Kidney epithelial cell (primary cell): ENCODE measurements at places on chromosomes 7 and 10.

DNA sequence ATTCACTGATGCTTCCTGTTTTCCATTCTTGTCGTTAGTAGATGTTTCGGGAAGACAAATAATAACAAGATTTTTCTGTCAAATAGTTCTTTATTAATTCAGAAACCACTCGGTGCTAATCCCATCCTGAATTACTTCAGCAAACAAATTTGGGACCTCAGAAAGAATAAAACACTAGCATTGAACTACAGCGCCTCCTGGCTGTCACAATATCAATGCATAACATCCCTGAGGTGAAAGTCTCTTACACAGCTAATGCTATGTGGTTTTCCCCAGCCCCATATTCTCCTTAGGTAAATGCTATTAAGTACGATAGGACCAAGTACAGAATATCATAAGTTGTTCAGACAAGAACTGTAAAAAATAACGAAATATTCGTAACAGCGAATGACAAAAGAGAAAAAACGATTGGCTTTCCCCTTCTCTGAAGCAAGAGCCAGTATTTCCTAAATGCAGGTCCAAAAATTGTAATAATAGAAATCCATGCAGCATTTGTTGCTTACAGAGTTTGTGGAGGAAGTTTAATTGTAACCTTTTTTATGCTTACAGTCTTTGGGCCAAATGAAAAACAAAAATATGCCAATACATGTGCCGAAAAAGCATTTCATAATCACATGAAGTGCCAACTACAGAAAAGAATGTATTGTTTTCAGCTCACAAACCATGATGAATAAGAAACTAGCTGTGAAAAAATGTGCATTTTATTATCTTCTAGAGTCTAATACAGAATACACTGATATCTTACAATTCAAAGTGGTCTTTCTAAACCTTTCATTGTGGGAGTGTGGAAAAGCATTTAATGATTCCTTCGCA lies 47.3 kb downstream of the MYPN start:
- DNase-seq: no peak

GRCh38 chr7:126403040-126403439 lies 849.7 kb downstream of the GRM8 start:
- DNase-seq: no peak

DNA sequence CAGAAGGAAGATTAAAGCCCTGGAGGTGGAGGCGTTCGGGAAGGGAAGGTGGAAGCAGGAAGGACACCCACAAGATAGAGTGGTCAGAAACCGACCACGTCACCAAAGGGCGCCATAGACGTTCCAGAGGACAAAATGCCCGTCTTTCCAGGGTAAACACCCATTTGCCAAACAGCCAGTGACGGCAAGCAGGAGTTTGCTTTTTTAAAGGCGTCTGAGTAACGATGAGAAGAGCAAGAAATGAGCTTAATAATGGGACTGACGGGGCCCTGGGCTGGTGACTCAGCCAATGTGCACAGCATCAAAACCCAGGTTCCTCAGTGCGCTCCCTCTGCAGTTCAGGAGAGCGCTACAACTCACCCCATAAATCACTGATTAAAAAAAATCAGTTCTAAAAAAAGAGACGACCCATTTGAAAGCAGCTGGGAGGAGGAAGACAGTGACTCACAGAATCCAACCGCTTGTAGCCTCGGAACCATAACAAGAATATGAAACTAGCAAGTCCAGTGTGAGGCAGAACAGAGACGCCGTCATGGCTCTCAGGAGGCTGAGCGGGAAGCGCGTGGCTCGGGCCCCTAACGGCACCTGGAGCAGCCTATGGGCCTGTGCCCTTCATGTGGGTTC lies 5.9 kb downstream of the DIP2C start:
- DNase-seq: peak; percentile 71

- DNase-seq: no peak
Measured at GRCh38 chr7:18283045-18283444, 212.5 kb upstream of the HDAC9 start.

DNA sequence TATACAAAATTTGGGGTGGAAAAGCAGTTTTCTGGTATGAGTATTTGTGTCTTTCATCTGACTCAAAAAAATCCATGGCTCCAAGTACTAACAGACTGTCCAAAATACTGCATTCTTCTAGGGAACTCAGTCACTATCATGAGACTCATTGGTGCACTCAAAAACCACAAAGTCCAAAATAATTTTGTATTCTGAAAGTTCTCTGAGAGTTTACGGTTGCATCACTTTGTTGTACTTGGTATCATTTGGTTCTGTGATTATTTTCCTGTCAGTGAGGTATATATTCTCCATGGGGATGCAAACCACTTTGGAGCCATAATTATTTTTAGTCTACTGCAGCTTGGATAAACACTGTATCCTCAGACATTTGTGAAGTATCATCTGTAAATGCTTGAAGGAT lies 28.0 kb upstream of the CABCOCO1 start:
- DNase-seq: no peak

GRCh38 chr7:115229401-115230105 lies 307.7 kb downstream of the MDFIC start:
- DNase-seq: no peak
